NCI-H146 (cell line): ENCODE measurements at places on chromosomes 7 and 10.

GRCh38 chr7:12738665-12739064 is 51.2 kb downstream of the ARL4A start:
- DNase-seq, result no peak

- no peak for DNase-seq
Measured at GRCh38 chr7:148650232-148650858, 48.4 kb upstream of the CUL1 start.

DNA sequence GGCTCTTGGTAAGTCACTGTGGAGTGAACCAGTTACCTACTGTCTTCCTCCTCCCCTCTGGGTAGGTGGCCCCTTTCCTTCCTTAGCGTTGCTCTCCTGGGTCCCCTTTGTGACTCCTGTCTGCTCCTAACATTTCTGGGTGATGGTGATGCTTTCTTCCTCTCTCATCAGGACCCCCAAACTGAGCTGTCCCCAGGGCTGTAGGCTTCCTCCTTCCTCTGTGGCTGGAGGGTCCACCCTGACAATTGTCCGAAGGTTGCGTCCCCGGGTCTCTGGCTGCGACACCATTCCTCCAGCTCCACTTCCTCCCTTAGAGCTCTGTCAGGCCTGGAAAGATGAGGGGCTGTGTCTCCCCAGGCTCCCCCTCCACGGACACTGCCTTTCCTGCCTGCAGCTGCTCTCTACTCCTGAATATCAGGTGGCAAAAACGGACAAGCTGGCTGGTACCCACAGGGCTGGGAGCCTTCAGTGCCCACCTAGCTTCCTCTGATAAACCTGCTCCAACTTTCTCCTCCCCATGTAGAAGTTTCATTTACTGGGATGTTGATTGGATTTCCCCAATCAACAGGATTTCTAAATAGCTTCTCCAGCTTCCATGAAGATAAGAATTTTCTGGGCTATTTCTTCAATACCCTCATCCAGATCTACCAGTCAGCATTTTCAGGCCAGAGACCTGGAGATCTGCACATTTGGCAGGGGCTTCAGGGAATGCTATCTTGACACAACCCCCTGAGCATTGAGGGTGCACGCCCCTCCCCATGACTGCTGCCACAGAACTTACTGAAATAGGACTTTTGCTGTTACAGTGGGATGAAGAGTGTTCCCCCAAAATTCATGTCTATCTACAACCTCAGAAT is 506.5 kb downstream of the TCERG1L start:
- DNase-seq, result no peak

DNA sequence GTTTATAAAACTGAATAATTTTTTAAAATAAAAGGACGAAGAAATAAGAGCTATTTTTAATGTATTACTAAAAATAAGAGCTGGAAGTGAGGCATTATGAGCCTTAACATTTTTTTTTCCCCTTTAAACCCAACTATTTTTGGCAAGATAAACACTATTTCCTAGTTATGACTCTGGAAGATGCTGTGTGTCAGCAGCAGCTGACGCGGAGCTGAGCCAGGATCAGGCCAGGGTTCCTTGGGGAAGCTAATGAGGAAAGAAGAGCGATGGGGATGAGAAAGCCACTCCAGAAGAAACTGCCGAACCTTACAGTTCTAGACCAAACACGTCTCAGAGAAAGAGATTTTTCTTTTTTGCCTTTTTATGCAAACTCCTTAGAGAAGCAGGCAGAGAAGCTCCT is 85.9 kb downstream of the USP6NL start:
- no peak for DNase-seq

- no peak for DNase-seq
Measured at GRCh38 chr10:129875993-129876726, 87.9 kb downstream of the EBF3 start.

- DNase-seq, result no peak
Measured at GRCh38 chr10:78933828-78934531, 134.8 kb upstream of the ZMIZ1 start.

GRCh38 chr10:107072028-107072427 is 92.5 kb downstream of the SORCS1 start:
- DNase-seq, result no peak

DNA sequence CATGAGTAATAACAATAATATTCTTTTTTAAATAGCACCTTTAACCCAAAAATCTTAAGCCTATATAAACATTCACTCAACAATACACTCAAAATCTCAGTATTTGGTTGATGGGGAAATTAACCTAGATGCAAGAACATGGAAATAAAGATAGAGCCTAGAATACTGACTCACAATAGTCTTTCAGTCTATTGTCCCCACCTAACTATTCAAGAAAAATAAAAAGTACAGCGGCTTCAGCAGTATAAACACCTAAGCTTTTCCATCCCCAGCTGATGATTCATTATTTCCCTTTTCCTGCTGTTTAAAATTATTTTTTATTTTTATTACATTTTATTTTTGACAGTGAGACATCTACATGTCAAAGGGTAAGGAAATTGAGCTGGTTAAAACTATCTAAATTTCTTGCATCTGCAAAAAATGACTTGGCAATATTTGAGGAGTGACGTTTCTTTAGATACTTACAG is 201.4 kb downstream of the FZD1 start:
- DNase-seq, result no peak
